ENCODE measurements at places on chromosomes 6 and 20.

DNA sequence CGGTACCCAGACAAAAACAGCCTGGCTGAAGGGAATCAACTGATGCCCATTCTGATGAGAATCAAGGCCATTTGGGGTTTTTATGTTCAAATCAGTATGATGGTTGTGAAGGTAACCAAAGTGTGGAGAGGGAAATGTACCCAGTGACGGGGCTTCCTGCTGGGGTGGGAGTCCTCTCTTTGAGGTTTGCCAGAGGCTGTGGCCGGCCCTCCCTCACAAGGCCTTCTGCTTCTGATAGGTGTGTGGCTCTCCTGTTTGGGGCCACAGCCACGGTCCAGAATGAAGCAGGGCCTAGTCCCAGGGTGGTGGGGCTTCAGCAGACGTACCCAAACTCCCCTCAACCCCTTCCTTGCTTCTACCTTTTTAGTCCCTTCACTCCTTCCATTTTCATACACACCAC is 86.7 kb upstream of the NAA20 start:
- no peak for DNase-seq

DNA sequence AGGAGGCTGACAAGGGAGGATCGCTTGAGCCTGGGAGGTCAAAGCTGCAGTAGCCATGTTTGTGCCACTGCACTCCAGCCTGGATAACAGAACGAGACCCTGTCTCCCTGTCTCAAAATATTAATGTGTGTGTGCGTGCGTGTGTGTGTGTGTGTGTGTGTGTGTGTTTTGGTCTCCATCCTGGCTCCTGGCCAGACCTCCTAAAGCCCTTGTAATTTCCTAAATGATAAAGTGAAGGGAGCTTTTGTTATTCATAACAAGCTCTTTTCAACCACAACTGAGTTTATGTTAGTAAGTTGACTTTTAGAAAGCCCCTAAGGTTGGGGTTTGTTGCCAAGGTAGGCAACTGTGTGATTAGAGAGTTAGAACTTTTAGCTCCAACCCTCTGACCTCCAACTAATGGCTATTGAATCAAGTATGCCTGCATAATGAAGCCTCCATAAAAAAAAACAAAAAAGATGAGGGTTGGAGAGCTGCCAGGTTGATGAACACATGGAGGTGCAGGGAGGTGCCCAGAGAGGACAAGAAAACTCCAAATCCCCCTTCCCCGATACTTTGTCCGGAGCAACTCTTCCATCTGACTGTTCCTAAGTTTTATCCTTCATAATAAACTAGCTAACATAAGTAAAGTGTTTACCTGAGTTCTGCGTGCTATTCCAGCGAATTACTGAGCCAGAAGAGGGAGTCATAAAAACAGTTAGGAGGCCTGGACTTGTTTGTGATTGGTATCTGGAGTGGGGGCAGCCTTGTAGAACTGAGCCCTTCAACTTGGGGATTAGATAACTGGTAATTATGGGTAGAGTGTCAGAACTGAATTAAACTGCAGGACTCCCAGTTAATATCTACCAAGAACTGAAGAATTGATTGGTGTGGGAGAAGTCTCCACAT is 5.3 kb upstream of the AIF1 start:
- no peak for DNase-seq

DNA sequence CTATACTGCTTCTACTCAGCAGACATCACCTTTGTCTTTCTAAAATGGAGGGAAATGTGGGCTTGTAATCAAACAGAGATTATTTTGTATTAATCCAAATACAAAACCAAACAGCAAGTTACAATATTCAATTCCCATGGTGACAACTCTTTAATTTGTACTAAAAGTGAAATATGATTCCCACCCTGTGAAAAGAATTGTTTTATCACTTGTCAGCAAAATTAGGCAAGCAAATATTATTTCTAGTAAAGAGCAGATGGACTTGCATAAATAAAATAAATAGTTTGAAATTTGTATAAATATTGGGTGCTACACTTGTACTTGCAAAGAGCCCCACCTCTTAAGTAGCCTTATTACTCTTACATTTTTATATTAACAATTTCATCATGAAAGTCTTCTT is 6.1 kb upstream of the TXLNB start:
- no peak for DNase-seq

GRCh38 chr6:17305219-17306001 is 24.2 kb downstream of the RBM24 start:
- DNase-seq = no peak

- DNase-seq = no peak
Measured at GRCh38 chr6:10426781-10427279, 12.0 kb upstream of the TFAP2A start.

DNA sequence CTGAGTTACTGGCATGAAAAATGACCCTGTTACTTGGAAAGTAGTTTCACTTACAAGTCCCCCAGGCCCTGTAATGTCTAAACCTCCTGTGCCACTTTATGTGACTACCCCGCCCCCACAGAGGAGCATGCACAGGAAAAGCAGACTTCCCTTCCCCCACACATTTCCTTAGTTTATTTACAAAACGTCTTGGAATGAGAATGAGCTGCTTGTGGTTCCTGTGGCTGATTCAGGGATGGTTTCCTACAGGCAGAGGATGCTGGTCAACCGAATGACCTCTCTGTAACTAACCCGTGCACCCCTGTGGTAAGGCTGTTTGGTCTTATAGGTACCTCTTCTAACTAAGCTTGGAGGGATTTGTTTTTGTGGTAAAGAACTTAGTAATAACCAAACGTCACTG is 28.5 kb downstream of the RSPO3 start:
- no peak for DNase-seq

DNA sequence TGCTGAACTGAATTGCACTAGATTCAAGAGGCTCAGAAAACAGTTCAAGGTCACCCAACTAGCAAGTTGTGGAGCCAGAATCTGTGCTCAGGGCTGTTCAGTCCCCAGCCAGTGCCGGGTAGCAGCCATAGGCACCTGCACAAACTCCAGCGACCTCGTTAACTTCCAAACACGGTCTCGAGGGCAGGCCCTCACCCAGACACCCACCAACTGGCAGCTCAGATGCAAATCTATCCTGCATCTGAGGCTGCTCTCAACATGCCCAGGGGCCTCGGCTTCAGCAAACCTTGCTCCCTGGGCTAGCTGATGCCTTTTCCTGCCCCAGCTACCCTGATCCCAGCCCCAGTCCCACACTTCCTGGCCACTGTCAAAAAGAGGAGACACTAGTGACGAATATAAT is 3.7 kb downstream of the JPH2 start:
- no peak for DNase-seq

DNA sequence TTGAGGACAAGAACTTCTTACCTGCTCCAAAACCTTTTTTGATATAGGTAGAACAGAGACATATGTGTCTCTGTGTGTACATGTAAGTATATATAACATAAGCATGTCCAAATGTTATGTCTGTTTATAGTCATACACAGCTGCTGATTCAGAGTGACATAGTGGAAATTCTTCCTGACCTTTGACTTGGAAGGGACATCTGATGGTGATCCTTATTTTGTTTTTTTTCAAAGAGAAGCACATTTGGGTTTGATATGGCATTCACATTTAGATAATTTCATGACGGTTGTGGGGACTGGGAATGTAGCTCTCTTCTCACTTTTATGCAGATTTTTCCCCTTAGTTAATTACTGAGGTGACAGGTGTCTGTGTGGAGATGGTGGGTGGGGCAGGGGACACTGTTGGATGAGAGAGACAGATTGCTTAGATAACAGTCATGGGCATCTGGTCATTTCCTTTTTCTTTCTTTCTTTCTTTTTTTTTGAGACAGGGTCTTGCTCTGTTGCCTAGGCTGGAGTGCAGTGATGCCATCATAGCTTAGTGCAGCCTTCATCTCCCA is 39.0 kb downstream of the FARS2 start:
- DNase-seq = no peak

DNA sequence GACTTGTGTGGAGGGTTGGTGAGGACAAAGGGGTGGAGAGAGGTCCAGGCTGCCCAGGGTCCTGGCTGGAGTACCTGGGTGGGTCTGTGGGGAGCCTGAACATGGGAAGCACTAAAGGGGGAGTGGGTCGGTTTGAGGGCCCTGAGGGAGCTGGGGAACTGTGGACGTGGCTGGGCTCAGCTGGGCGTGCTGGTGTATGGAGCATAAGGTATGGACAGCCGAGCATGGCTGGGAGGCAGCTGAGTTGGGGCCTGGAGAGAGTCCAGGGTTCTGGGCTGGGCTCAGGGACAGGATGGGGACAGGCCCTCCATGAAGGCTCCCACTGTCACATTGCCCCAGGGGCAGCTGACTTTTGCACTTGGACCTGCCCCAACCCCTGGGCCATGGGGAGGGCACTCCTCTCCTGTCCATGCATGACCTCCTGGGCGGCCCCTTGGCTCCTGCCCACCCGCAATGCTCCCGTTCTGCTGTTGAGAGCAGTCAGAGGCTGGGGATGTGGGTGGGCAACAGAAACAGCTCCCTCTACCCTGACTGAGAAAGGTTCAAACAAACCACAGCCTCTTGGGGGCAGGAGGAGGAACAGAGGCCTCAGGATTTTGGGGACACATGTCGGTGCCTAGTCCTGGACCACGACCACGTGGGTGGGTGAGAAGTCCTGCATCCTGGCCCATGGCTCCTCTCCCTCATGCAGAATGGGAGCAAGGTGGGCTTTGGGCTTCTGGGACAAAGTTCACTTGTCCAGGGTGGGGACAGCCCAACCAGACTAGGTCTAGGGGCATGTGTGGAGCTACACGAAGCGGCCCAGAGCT is 4.5 kb downstream of the C20orf204 start:
- no peak for DNase-seq

DNA sequence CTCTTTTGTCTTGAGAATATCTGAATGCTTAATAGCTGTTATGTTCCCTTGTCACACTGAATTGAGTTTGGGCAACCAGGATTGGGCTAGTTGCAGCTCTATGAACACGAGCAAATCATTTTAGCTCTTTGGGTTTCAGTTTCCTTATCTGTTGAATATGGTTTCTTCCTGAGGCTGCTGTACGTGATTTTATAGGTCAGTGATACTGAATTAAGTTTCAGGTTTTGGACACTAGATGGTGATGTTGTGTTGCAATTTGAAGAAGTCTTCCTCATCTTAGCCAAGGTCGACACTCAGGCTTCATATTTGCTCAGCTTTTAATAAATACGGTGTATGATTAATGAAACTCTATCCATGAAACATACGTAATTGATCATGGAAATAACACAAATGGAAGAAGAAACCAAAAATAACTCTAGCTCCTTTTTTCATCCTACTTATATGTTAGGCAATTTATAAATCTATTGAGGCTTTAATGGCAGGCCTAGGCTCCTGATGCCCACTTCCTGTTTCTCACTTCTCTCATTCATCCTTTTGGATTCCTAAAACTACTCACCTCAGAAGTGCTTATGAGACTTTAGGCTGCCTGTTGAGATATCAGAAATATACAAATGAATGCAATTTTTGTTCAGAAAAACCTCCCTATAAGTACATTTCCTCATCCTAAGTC is 354.1 kb upstream of the MAP3K7 start:
- no peak for DNase-seq

DNA sequence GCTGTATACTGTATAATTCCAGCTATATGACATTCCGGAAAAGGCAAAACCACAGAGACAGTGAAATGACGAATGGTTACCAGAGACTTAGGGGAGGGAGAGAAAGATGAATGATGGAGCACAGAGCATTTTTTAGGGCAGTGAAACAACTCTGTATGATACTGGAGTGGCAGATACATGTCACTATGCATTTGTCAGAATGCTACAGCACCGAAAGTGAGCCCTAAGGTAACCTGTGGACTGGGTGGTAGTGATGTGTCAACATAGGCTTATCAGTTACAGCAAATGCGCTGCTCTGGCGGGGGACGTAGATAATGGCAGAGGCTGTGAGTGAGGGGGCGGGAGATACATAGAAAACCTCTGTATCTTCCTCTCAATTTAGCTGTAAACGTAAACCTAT is 201.3 kb upstream of the SSTR4 start:
- DNase-seq = no peak

DNA sequence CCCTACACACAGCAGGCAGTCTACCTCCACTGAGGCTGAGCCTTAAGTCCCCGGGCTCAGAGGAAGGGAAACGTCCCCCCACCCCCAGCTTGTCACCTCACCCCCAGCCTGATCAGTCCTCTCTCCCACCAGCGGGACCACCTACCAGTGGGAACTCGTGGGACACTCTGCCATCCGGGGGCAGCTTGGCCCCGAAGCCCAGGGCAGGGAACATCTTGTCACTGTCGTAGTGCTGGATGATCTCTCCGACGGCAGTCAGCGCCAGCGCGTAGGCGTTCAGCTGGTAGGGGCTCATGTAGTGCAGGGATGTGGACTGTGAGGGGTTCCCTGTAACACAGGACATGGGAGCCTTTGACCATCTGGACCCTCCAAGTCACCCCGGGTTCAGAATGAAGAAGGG is 48.6 kb downstream of the RAB44 start:
- no peak for DNase-seq

DNA sequence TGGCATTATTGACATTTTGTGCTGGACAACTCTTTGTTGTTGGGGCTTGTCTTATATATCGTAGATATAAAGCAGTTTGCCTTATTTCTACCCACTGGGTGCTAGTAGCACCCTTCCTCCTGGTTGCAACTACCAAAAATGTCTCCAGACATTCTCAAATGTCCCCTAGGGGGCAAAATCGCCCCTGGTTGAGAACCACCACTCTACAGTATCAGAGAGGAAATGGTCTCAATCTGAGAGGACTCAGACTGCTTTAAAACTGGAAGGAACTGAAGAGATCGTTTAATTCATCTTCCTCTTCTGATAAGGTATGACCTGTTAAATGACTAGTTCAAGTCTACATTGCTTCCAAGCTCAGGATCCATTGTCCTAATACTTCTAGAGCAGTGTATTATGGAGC is 14.9 kb downstream of the SH3BGRL2 start:
- no peak for DNase-seq

GRCh38 chr6:34518669-34519365 is 37.3 kb downstream of the SPDEF start:
- no peak for DNase-seq

- DNase-seq = no peak
Measured at GRCh38 chr6:42532038-42532669, 31.7 kb upstream of the UBR2 start.

- DNase-seq = no peak
Measured at GRCh38 chr6:163717106-163717764, 302.7 kb downstream of the QKI start.

DNA sequence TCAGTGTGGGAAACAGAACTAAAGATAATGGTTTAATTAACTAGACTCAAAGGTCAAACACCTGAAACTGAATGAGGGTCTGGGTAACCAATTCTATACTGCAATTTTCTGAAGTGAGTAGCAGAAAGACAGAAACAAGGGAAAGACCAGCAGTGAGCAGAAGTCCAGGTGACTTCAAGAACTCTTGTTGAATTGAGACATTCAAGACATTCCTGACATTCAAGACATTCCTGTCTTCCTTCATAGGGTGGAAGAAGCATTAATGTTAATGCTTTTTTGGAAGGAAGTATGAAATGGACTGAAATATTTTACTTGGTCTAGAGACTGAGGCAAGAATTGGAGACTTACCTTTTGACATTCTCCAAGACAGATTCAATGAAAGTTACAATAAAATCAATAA is 529.9 kb upstream of the MMS22L start:
- DNase-seq = no peak

- DNase-seq = no peak
Measured at GRCh38 chr6:113530769-113531168, 326.4 kb upstream of the MARCKS start.

GRCh38 chr6:28586962-28587745 is 61.5 kb downstream of the GPX5 start:
- peak; percentile 74 for DNase-seq

Data from ovary (tissue), 10 donors.